ENCODE measurements at places on chromosomes 4 and X.

- H3K27ac ChIP-seq, result no peak overlapping the region
- DNase-seq, result no peak
- no peaks in the 10 kb centered on the region for H3K27me3 ChIP-seq
- H3K4me3 ChIP-seq, result no peak overlapping the region
- H3K36me3 ChIP-seq, result no peaks in the 10 kb centered on the region
Measured at GRCh38 chr4:125045311-125045710, 269.4 kb upstream of the FAT4 start.

- peaks cover 17% of the 10 kb centered on the region for H3K36me3 ChIP-seq
- H3K27me3 ChIP-seq, result no peaks in the 10 kb centered on the region
- H3K27ac ChIP-seq, result no peak overlapping the region
- no peak for DNase-seq
Measured at GRCh38 chrX:20128670-20129069, 12.0 kb upstream of the MAP7D2 start.

DNA sequence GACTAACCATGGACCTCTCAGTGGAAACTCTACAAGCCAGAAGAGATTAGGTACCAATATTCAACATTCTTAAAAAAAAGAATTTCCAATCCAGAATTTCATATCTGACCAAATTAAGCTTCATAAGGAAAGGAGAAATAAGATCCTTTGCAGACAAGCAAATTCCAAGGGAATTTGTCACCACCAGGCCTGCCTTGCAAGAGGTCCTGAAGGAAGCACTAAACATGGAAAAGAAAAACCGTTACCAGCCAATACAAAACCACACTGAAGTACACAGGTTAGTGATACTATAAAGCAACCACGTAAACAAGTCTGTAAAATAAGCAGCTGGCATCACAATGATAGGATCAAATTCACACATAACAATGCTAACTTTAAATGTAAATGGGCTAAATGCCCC is 156.6 kb downstream of the FAM13A start:
- no peak for DNase-seq
- no peak overlapping the region for H3K4me3 ChIP-seq
- H3K27ac ChIP-seq, result no peak overlapping the region

DNA sequence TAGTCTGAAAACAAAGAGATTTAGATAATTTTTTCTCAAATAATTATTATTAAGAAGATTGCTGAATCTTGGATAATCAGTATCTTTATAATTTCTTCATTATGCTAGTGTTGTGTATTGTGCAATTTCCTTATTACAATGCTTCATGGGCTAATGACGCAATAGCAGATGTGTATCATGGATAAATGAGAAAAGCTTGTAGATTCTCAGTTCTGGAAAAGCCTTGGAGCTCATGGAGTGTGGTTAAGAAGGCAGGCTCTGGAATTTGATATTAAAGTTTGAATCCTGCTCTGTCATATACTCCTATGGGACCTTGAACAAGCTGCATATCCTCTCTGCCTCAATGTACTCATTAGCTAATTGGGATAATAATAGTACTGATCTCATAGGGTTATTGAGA is 18.9 kb upstream of the CXCL8 start:
- H3K4me3 ChIP-seq, result no peak overlapping the region
- H3K4me1 ChIP-seq, result peaks cover 14% of the 10 kb centered on the region
- H3K36me3 ChIP-seq, result no peaks in the 10 kb centered on the region
- H3K27ac ChIP-seq, result no peak overlapping the region
- H3K27me3 ChIP-seq, result no peaks in the 10 kb centered on the region

GRCh38 chr4:74531963-74532794 is 87.2 kb downstream of the AREG start:
- DNase-seq, result no peak
- H3K27me3 ChIP-seq, result peaks cover 6% of the 10 kb centered on the region
- no peak overlapping the region for H3K4me3 ChIP-seq
- H3K36me3 ChIP-seq, result no peaks in the 10 kb centered on the region

GRCh38 chrX:53711436-53711835 is 24.9 kb upstream of the HUWE1 start:
- H3K36me3 ChIP-seq, result peaks cover 29% of the 10 kb centered on the region
- DNase-seq, result no peak
- H3K4me1 ChIP-seq, result peaks cover 35% of the 10 kb centered on the region

DNA sequence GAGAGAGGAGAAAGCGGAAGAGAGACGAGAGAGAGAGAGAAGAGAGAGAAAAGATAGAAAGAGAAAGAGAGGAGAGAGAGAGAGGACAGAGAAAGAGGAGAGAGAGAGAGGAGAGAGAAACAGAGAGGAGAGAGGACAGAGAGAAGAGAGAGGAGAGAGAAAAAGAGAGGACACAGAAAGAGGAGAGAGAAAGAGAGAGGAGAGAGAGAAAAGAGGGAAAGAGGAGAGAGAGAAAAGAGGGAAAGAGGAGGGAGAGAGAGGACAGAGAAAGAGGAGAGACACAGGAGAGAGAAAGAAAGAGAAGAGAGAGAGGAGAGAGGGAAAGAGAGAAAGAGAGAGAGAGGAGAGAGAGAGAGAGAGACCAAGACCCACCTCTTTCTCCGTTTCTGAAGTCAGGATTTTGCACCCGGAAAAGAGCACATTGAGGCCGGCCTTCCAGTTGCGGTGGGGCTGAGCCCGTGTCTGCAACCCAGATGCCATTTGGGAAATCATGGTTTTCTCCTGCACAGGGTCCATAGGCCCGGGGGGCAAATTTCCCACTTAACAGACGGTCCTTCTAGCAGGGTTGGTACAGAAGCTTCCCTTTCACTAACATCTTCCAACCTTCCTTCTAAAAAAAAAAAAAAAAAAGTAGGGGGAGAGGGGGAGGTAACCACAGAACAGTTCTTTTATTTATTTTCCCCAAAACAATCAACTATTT is 60.9 kb downstream of the CRLF2 start:
- no peak overlapping the region for H3K27ac ChIP-seq
- DNase-seq, result no peak
- H3K27me3 ChIP-seq, result no peaks in the 10 kb centered on the region
- no peak overlapping the region for H3K4me3 ChIP-seq
- H3K4me1 ChIP-seq, result no peaks in the 10 kb centered on the region
- no peaks in the 10 kb centered on the region for H3K36me3 ChIP-seq

GRCh38 chrX:112760697-112761096 is 79.9 kb downstream of the AMOT start:
- H3K36me3 ChIP-seq, result no peaks in the 10 kb centered on the region
- H3K4me3 ChIP-seq, result no peak overlapping the region
- no peak overlapping the region for H3K27ac ChIP-seq
- peaks cover 5% of the 10 kb centered on the region for H3K27me3 ChIP-seq
- H3K4me1 ChIP-seq, result no peaks in the 10 kb centered on the region

DNA sequence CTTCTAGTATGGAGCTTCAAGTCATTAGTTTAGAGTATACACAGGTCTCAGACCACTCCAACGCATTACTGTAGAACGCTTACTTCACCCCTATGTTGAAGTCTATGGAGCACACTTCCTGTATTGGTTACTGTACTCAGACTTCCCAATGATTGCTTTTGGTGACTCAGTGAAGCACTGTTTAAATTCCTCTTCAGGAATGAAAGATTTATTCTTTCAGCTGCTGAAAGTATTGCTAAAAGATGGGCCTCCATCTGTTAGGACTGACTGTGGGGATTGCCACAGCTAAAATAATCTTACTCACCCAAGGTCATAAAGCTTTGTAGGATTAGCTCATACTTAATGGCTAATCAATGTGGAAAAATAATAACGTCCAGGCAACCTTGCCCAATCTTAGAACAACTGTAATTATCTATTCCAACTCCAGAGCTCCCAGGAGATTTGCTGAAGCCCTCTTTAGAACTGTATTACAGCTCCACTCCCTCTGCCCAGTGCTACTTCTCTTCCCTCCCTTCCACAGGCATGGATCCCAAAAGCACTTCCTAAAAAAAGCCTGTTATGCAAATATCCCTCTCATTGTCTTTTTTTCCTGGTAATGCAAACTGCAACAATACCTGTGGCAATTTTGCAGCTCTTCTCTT is 281.9 kb upstream of the HS3ST1 start:
- no peak overlapping the region for H3K27ac ChIP-seq
- H3K4me3 ChIP-seq, result no peak overlapping the region
- DNase-seq, result no peak
- H3K4me1 ChIP-seq, result no peaks in the 10 kb centered on the region
- H3K27me3 ChIP-seq, result no peaks in the 10 kb centered on the region
- no peaks in the 10 kb centered on the region for H3K36me3 ChIP-seq

- no peak for DNase-seq
- peaks cover 25% of the 10 kb centered on the region for H3K27me3 ChIP-seq
- no peak overlapping the region for H3K4me3 ChIP-seq
- H3K36me3 ChIP-seq, result no peaks in the 10 kb centered on the region
Measured at GRCh38 chrX:102129473-102129872, 4.0 kb downstream of the TCEAL2 start.

DNA sequence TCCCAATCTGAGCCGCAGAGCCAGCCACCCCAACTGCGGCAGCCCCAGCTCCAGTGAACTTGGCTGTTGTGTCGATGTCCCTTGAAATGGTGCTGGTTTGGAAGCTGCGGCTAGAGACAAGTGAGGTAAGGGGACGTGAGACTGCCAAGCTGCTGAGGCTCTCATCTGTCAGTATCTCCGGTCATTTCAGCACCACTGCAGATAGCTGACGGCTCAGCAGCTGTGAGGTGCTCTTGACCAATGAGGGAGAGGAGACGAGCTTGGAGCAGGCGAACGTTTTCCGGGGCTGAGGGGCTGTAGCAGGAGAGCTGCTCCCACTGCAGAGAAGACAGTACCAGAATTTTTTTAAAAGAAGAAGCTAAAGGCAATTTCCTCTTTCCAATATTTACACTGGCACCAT is 175.5 kb upstream of the CASK start:
- H3K4me1 ChIP-seq, result peaks cover 11% of the 10 kb centered on the region
- no peak overlapping the region for H3K4me3 ChIP-seq
- no peak for DNase-seq
- no peak overlapping the region for H3K27ac ChIP-seq
- peaks cover 4% of the 10 kb centered on the region for H3K36me3 ChIP-seq
- no peaks in the 10 kb centered on the region for H3K27me3 ChIP-seq

DNA sequence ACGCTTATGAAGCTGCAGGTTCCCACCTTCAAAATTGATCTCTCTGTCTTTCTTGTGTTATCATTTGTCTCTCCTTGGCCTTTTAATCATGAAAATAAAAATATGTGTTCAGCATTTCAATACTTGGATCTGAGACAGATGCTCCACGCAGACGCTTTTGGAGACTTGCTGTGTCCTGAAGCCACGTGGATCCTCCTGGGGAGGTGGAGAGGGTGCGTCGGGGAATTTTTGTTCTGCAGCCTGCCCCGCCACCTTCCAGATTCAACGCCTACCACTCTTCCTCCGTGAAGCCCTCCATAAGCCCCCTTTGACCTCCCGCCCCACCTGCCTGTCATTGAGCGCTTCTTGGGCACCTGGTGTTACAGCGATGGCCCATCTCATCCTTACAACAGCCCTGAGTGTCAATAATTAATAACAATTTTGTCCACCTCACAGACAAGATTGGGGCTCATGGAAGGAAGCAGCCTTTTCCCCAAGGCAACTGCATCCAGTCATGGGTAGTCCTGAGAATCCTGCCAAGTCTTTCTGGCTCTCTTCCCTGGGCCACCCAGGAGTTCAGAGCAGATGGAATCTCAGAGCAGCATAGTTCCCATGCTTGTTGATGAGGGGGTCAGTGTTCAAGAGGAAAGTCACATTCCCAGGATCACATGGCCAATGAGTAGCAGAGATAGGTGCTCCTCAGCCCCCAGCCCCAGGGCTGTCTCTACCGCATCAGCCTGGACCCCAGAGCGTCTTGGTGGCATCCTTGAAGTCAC is 172.6 kb upstream of the PSAPL1 start:
- H3K27me3 ChIP-seq, result no peaks in the 10 kb centered on the region
- H3K4me1 ChIP-seq, result no peaks in the 10 kb centered on the region
- no peaks in the 10 kb centered on the region for H3K36me3 ChIP-seq
- DNase-seq, result no peak
- H3K4me3 ChIP-seq, result no peak overlapping the region
- no peak overlapping the region for H3K27ac ChIP-seq

GRCh38 chr4:66034262-66034661 is 364.0 kb upstream of the EPHA5 start:
- H3K4me1 ChIP-seq, result no peaks in the 10 kb centered on the region
- no peak for DNase-seq
- no peaks in the 10 kb centered on the region for H3K36me3 ChIP-seq
- no peaks in the 10 kb centered on the region for H3K27me3 ChIP-seq
- H3K4me3 ChIP-seq, result no peak overlapping the region
- H3K27ac ChIP-seq, result no peak overlapping the region

DNA sequence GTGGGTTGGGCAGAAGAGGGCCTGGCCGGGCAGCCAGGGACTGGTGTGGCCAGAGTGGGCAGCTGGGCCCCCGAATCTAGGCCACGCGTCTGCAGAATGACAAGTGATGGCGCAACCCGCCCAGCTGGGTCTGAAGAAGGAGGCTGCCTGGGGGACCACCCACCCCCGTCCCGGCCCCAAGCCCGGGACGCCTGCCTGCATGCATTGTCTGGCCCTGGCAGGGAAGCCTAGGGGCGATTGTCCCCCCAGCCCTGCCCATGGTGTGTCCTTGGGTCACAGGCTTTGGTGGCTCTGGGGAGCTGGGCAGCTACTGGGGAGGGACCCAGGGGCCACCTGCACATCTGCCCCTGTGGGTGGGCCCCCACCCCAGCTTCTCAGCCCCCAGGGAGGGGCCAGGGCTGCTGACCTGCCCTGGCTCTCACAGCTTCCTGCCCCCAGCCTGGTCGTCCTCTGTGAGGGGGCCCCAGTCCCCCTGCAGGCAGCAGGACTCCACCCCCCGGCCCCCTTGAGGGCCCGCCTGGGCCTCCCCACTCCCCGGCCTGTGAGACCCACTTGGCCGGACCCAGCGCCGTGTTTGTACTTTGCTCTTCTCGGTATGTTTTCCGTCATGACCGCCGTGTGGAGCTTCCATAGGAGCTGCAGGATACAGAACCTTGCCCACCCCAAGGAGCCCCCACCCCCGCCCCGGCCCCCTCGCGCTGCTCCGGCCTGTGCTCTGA is 4.9 kb downstream of the FGFR3 start:
- no peaks in the 10 kb centered on the region for H3K36me3 ChIP-seq
- no peaks in the 10 kb centered on the region for H3K4me1 ChIP-seq
- no peak overlapping the region for H3K4me3 ChIP-seq
- H3K27me3 ChIP-seq, result peaks cover 15% of the 10 kb centered on the region
- H3K27ac ChIP-seq, result no peak overlapping the region

GRCh38 chrX:40526412-40526811 is 54.4 kb upstream of the ATP6AP2 start:
- no peaks in the 10 kb centered on the region for H3K4me1 ChIP-seq
- no peak for DNase-seq
- no peaks in the 10 kb centered on the region for H3K36me3 ChIP-seq
- H3K4me3 ChIP-seq, result no peak overlapping the region
- H3K27ac ChIP-seq, result no peak overlapping the region
- H3K27me3 ChIP-seq, result no peaks in the 10 kb centered on the region

GRCh38 chrX:9555354-9555753 is 90.5 kb downstream of the TBL1X start:
- no peak overlapping the region for H3K27ac ChIP-seq
- no peak overlapping the region for H3K4me3 ChIP-seq
- no peaks in the 10 kb centered on the region for H3K4me1 ChIP-seq
- H3K36me3 ChIP-seq, result peaks cover 10% of the 10 kb centered on the region
- no peak for DNase-seq
- H3K27me3 ChIP-seq, result no peaks in the 10 kb centered on the region

GRCh38 chrX:2784026-2784425 is 32.2 kb downstream of the XG start:
- DNase-seq, result no peak
- peaks cover 4% of the 10 kb centered on the region for H3K27me3 ChIP-seq
- H3K4me3 ChIP-seq, result no peak overlapping the region
